HT1080 (cell line): ENCODE measurements at places on chromosomes 16 and 17. TPM values are rescaled to one million over a fixed set of nuclear protein-coding genes. Genes with fewer than 3 reads are reported as not detected.

GRCh38 chr16:56203052-56203451, 11.8 kb downstream of the GNAO1 start:
- DNase-seq: peak; percentile 69

DNA sequence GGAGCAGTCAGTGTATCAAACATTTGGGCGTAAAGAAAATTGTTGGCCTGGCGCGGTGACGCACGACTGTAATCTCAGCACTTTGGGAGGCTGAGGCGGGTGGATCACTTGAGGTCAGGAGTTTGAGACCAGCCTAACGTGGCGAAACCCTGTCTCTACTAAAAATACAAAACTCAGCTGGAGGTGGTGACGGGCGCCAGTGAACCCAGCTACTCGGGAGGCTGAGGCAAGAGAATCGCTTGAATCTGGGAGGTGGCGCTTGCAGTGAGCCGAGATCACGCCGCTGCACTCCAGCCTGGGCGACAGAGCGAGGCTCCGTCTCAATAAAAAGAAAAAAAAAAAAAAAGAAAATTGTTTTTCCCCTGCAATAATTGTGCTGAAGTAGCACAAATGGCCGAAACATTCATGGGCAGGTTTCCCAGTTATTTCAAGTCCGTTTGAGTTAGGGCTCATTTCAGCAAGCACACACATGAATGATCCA, 1.4 kb downstream of the GCSH start:
- DNase-seq: no peak

GRCh38 chr16:23941963-23942564, 106.3 kb downstream of the PRKCB start:
- no peak for DNase-seq

- no peak for DNase-seq
These were observed 4.7 kb downstream of the ZNF764 start for GRCh38 chr16:30553393-30553899.

- no peak for DNase-seq
These were observed 15.7 kb upstream of the SLC35B1 start for GRCh38 chr17:49723423-49723822.

DNA sequence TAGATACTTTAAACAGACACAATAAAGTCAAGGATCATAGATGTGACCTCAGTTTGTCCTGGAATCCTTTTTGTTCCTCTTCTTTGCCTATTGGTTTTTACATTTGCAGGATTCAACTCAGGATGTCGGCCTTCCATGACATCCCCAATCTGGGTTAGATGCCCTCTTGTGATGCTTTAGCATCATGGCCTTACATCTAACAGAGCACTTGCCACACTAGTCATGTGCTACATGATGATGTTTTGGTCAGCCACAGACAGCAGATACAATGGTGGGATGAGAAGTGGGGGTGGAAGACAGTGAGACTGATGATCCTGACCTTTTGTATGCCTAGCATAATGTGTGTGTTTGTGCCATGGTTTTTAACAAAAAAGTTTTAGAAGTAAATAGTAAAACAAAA, 1.8 kb upstream of the SYNRG start:
- DNase-seq: no peak

GRCh38 chr17:53336281-53336680, 486.4 kb upstream of the KIF2B start:
- DNase-seq: peak; percentile 49

DNA sequence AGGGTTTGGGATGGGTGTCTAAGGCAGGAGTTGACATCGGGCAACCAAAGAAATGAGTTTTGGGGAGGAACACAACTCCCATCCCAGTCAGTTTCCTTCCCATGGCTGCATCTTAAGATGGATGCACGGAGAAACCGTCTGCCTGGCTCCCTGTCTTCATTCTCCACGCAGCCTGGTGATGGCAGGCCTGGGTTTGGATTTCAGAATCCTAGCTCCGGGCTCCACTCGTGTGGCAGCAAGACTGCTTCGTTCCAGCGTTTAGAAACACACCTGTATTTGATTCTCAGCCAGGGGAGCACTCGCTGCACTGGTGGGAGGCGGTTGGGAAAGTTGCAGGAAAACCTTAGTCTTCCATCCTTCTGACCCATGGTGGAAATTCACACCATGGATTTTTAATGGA, 141.1 kb downstream of the RAB11FIP4 start:
- no peak for DNase-seq

- DNase-seq: no peak
These were observed 22.8 kb downstream of the OMG start for GRCh38 chr17:31274252-31274651.

- DNase-seq: no peak
These were observed 201.2 kb upstream of the CACNG3 start for GRCh38 chr16:24054741-24055491.

DNA sequence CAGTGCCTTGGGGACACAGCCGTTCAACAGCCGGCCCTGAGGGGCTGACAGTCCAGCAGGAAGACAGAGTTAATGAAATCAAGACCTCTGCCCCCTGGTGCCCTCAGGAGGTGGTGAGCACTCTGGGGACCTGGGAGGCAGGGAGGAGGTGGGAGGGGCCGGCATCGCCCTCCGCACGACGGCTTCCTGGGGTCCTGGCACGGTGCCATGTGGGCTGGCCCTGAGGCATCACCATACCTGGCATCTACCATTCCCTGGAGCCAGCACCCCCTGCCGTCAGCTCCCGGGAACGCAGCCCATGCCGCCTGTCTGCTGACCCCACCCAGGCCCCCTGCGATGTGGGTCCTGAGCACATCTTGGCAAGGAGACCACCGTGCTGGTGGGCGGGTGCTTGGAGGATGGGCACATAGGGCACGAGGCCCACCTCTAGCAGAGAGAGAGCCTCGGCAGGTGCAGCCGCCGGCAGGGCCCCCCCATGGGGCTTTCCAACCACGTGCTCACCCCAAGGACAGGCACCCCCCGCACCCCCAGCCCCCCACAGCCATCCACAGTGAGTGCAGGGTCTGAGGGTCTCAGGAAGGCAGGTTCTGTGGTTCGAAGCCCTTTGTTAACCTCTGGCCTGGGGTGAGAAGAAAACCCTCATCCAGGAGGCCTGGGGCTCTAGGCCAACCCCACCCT, 52.5 kb downstream of the ZFPM1 start:
- DNase-seq: peak; percentile 32

- DNase-seq: no peak
These were observed 15.1 kb upstream of the MAP2K3 start for GRCh38 chr17:21269394-21269793.

- no peak for DNase-seq
These were observed 86.7 kb downstream of the SHISA9 start for GRCh38 chr16:12988071-12988470.

GRCh38 chr16:65388592-65388991, 266.7 kb upstream of the CDH11 start:
- peak; percentile 50 for DNase-seq

- peak; percentile 67 for DNase-seq
These were observed 26.3 kb downstream of the AARSD1 start for GRCh38 chr17:42937712-42938596.

GRCh38 chr17:32980230-32980629, 11.4 kb upstream of the SPACA3 start:
- no peak for DNase-seq

- DNase-seq: no peak
These were observed at the start of gene MYCBPAP for GRCh38 chr17:50507871-50508572. MYCBPAP (plus strand) TSS chr17:50508439; CDS start chr17:50508675, 236 bp downstream.

GRCh38 chr17:8371786-8372185, 4.7 kb downstream of the KRABD2 start:
- no peak for DNase-seq

- peak; percentile 29 for DNase-seq
These were observed 5.7 kb upstream of the TOX3 start for GRCh38 chr16:52552643-52553042.

- no peak for DNase-seq
These were observed 17.4 kb downstream of the BAIAP2 start for GRCh38 chr17:81052199-81052997.

GRCh38 chr17:39626171-39627046, at the start of gene PPP1R1B:
PPP1R1B (plus strand) TSS chr17:39626952; CDS start chr17:39627393, 441 bp downstream.
- no peak for DNase-seq

DNA sequence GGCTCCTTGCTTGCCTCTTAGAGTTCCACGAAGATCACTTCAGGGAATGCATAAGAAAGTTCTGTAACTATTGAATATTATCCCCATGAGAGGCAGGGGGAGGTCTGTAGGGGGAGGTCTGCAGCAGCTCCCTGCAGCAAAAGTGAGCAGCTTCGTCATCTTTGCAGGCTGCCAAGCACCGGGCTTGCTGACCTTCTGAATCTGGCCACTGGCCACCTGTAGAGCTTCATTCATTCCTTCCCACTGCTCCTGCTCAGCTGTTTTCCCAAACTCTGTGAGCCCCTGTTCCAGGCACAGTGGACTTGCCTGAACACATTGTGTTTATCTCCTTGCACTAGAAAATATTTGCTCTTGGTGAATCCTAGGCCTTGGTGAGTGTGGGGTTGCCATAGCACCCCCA, 443.3 kb downstream of the HAPSTR1 start:
- DNase-seq: no peak

DNA sequence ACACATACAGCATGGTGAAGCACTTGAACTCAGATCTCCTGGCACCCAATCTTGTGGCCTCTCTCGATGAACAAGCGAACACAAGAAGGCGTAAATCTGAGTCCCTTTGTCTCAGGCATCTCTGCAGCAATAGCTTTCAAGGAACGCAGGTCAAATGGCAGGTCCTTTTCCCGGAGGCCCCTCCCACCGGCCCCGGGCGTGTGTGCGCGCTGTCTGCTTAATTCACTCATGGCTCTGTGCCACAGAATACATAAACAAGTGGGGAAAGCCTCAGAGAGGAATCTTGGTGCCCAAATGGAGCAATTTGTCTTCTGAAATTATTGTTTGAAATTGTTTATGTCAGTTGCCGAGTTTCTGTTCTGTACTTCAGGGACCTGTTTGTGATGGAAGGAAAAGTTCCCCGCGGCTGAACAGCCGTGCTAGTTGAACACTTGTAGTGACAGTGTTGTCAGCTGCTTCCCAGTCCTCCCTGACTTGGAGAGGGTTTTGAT, 14.8 kb downstream of the MYOCD start:
- no peak for DNase-seq

- DNase-seq: no peak
These were observed 57.5 kb upstream of the ARHGAP44 start for GRCh38 chr17:12731839-12732238.

- no peak for DNase-seq
These were observed at the start of gene CCDC92B for GRCh38 chr17:2749058-2749783. CCDC92B (minus strand) TSS chr17:2749652; CDS start chr17:2735145, 14,507 bp downstream.

GRCh38 chr17:12114686-12115418, 94.2 kb downstream of the MAP2K4 start:
- no peak for DNase-seq

DNA sequence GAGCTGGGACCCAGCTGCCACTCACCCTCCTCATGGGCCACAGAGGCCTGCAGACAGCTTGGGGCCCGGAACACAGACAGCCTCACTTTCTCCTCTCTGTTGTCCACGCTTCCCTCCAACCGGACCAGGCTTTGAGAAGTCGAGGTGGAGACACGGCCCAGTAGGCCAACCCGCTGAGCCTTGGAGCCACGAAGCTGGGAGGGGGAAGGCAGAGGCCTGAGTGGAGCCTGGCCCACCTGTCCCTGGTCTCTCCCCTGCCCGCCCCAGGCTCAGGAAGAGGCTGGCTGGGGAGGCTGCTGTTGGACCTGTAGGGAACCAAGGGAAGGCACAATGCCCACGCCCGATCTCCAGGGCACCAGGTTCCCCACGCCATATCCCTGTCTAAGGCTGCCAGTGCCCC, 48.1 kb downstream of the RMI2 start:
- DNase-seq: no peak

GRCh38 chr16:75065521-75066149, 50.9 kb downstream of the LDHD start:
- no peak for DNase-seq

DNA sequence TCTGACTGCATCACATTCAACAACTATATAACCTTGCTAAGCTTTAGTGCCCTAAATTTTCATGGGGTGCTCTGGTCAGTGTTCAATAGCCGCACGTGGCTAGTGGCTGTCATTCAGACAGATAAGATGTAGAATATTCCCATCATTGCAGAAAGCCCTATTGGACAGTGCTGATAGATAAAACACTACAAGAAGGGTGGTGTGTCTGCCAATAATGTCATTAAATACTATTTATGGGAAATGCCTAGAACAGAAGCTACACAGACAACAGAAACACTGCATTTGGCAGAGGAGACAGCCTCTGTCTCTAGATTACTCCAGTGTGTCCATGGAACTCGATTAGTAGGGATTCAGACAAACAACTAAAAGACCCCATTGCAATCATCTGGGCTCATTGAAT, 28.4 kb upstream of the PMP22 start:
- DNase-seq: no peak

GRCh38 chr17:82745524-82745923, 6.3 kb upstream of the TBCD start:
- no peak for DNase-seq

Gene HOXB3
- total RNA-seq: 3.0 and 4.2 TPM in 2 replicates

Gene DYNLRB2
- not detected in 2 replicates for total RNA-seq

Gene MPV17L
- not detected in 2 replicates for total RNA-seq

Gene FOXO3B
- 2.7 and 3.0 TPM in 2 replicates for total RNA-seq

Gene EMP2
- total RNA-seq: 11.2 and 12.3 TPM in 2 replicates

Gene TLCD2
- 0.37 and 0.64 TPM in 2 replicates for total RNA-seq

Gene KCNH4
- not detected in 2 replicates for total RNA-seq

Gene CFAP119
- total RNA-seq: 5.7 and 5.9 TPM in 2 replicates

Gene FBXO39
- total RNA-seq: not detected in 2 replicates

Gene KRTAP4-9
- total RNA-seq: 0.29 and 0.57 TPM in 2 replicates

Gene MEIOC
- total RNA-seq: 0.02 and 0.03 TPM in 2 replicates

Gene CMC2
- total RNA-seq: 110 and 119 TPM in 2 replicates

Gene RASL10B
- total RNA-seq: 6.8 and 7.6 TPM in 2 replicates

Gene CCL15
- total RNA-seq: not detected in 2 replicates

Gene PROCA1
- 0.80 and 1.3 TPM in 2 replicates for total RNA-seq
